ENCODE measurements at places on chromosomes 1 and 21.

DNA sequence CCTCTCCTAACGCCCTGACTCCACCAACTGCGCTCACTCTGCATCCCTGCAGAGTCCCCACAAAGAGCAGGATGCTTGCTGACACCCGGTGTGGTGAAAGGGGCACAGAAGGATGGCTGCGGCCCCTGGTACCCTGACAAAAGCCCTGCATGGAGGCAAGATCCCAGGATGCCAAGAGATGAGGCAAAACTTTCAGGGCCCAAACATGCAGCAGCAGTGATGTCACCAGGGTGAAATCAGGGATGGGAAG is 36.6 kb downstream of the SLC9A1 start:
- no peak for DNase-seq

GRCh38 chr1:115400891-115401290 is 62.8 kb upstream of the NGF start:
- no peak for DNase-seq

DNA sequence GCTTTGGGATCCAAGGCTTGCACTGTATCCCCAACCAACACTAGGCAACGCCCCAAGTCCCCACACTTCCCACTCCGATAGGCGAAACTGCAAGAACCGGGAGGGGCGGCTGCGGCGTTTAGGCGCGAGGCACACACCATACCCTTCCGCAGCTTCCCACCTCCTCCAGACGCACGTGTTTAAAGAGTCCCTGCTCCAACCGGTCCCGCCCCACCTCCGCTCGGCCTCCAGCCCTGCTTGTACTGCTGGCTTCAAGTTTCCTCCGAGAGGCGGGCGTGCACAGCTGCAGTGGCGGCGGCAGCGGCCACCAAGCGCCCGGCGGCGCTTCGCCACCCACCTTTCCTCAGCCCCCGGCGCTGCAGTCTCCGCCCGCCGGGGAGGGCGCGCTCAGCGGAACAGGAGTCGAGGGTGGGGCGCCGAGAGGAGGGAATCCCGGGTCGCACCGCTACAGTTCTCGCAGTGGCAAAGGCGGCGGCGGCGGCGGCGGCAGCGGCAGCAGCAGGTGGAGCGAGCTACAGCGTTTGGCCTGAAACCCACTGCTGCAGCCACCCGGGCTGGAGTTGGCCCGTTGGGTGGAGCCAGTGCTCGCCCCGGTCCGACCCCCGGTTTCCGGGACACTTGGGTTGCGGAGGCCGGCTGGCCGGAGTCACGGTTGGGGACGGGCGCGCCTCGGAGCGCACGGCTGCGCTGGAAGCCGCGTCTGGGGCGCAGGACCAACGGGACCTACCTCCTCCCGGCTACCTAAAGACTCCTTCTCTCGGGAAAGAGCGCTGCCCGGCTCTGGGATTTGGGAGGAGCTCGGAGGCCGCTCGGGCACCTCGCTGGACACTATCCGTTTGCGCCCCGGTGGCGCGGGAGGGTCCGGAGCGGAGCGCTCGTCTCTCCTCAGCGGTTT is at the start of gene CNIH3:
CNIH3 (plus strand) TSS at position 457 of the 895 bp plus-strand sequence. CDS start 858 bp downstream, outside the sequence.
- DNase-seq: peak; percentile 62

- no peak for DNase-seq
Observed at GRCh38 chr1:41622859-41623732, 138.6 kb upstream of the EDN2 start.

- DNase-seq: no peak
Observed at GRCh38 chr1:193590102-193590501, 403.7 kb upstream of the B3GALT2 start.

DNA sequence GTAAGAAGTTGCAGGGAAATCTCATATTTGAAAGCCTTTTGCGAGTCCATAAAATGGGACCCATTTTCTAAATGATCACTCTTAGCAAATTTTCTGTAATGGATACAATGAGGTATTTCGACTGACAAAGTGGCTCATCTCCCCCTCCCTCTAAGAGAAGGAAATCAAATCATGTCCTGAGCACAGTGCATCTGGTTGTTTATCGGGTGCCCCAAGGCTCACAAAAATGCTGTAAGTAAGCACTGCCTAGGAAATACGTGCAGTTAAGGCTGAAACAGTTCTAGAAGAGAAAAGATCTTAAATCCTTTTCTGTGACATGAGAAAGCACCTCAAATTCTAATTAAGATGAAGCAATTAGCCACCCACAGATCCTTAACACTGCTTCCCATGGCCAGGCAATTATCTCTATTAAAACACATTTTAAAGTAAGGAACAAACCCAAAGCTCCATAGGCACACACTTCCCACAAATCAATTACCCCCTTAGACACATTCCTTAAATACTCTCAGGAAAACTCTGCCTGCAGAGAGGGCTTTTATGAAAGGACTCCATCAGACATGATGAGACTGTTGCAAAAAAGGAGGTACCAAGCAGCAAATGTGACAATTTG is 216.3 kb downstream of the KCNH1 start:
- DNase-seq: no peak

GRCh38 chr21:15446223-15446622 is 283.6 kb upstream of the USP25 start:
- DNase-seq: no peak

- no peak for DNase-seq
Observed at GRCh38 chr1:60035921-60036320, 37.6 kb downstream of the C1orf87 start.
